ENCODE measurements at places on chromosomes 3 and 15. TPM values are rescaled to one million over a fixed set of nuclear protein-coding genes. Genes with fewer than 3 reads are reported as not detected.

GRCh38 chr15:67161412-67161811 is 93.0 kb downstream of the AAGAB start:
- DNase-seq, result no peak

DNA sequence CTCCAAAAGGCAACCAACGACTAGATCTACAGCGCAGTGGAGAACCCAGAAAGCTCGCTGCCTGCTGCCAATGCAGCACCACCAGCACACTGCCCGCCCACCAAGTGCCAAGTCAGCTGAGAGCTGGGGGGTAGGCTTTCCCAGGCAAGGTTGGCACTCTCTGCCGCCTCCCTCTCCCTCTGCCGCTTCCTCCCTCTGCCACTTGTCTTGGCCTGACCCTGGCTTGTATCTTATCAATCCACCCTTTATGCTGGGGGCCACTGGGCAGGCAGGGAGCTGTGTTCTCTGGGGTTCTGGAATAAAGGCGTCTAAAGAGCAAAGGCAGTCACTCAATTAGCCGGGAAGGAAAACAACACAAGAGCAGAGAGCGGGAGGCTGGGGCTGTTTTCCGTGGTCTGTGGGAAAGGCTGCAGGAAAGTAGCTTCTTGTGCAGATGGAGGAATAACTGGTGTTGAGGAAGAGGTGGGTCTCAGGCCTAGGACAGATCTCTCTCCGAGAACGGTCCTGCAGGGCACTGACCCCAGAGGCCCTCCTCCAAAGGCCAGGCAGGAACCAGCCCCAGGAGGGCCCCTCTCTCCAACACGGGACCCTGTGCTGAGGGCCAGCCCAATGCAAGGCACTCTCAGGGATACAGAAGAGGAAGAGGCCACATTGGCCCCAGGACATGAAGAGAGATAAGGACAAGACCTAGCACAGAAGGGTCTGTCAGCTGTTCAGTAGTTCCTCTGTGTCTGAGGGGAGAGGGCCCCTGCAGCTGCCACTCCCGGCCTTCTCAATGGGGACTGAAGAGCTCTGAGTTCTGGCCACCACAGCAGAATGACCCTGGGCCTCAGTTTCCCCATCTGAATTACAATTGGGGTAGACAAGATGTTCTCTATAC is 30.8 kb downstream of the ACSBG1 start:
- DNase-seq, result peak; percentile 48

DNA sequence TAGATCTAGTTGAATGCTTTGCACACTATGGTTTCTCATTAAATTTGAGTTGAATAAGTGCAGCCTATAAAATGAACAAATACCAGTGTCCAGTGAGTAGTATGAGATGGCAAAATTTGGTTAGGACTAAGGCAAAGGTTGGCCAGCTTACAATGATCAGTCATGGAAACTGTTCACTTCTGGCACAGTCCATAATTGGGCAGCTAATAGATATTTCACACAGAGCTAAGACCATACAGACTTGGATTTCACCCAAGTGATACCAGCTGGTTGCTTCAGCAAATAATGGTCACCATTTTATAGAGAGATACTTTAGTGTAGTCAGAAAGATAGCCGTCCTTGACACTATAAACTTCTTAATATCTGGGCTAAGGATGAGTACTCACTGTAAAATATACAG is 15.7 kb downstream of the GAP43 start:
- DNase-seq, result no peak

GRCh38 chr15:76809412-76810103 is 95.6 kb downstream of the SCAPER start:
- DNase-seq, result no peak

- no peak for DNase-seq
These were observed 218.5 kb upstream of the STT3B start for GRCh38 chr3:31314258-31314657.

- DNase-seq, result no peak
These were observed 793.0 kb downstream of the MCTP2 start for GRCh38 chr15:95024351-95024750.

ZNF148 gene
- 16.5 TPM for total RNA-seq

HYPK gene
- 17.9 TPM for total RNA-seq
